ENCODE measurements at places on chromosomes 16 and 17.

- DNase-seq, result no peak
Measured at GRCh38 chr16:4801051-4801961, 1.1 kb downstream of the ROGDI start.

DNA sequence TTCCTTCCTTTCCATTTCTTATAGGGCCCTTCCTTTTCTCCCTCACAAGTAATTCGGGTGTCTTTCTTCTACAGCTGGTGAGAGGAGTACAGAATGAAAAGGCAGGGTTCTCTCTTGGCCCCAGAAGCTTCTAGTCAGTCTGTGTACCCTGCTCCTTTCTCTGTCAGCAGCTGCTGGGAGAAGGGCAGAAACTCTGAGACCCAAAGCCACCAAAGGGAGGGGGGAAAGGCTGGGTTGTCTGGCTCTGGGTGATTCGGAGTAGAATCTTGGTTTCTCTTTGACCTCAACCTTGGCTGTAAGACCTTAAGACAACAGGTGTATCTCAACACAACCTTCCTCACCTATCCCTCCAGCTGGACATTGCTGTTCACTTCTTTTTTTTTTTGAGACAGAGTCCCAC lies 3.3 kb upstream of the NR1D1 start:
- no peak for DNase-seq

GRCh38 chr16:7343243-7343642 lies 10.6 kb downstream of the RBFOX1 start:
- no peak for DNase-seq

DNA sequence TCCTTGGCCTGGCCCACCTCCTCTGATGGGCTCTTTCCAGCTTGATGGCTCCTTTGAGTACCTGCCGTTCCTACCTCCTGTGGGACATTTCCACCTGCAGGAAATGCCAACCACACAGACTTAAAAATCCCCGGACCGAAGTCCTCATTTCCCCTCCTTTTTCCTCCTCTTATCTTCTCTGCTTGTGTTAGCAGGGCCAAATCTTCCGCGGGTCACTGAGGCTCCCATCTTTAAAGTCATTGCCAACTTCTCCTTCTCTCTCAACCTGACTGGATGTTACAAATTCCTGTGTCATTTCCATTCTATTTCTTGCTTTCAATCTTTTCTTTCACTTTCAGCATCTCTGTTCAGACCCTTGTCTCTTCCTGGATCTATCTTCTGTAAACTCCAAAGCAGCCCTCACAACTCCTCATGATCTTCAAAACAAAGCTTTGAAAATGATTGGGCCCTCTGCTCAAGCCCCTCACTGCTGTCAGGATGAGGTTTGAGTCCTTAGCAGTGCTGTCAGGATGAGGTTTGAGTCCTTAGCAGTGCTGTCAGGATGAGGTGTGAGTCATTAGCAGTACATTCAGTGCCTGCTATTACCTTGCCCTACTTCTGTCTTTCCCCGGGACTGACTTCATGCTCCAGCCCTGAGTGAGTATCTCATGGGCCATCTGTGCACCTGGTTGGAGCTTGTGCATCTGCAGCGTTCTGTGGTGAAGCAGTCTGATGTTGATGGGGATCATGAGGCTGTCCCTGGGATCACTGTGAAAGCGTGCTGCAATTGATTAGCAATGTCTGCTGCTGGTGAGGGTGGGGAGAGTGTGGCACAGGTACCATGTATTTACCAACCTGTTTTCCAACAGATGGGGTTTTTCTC lies 100.1 kb downstream of the IRF8 start:
- DNase-seq, result no peak

GRCh38 chr17:64635647-64636305 lies 26.3 kb downstream of the SMURF2 start:
- peak; percentile 50 for DNase-seq

DNA sequence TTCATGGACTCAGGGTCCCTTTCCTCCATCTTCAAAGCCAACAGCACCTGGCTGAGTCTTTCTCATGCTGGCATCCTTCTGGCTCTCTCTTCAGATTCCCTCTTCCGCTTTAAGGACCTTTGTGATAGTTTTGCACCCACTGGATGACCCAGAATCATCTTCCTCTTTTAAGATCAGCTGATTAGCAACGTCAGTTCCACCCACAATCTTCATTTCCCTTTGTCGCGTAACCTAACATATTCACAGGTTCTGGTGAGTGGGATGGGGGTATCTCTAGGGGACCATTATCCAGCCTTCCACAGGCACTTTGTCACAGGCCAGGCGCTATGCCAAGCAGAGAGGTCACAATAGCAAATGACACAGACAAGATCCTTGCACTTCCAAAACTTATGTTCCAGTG lies 593.8 kb downstream of the MAF start:
- DNase-seq, result no peak

- DNase-seq, result no peak
Measured at GRCh38 chr17:21076242-21076641, 33.4 kb upstream of the USP22 start.

GRCh38 chr17:82077617-82078358 lies 12.2 kb upstream of the DUS1L start:
- DNase-seq, result no peak

DNA sequence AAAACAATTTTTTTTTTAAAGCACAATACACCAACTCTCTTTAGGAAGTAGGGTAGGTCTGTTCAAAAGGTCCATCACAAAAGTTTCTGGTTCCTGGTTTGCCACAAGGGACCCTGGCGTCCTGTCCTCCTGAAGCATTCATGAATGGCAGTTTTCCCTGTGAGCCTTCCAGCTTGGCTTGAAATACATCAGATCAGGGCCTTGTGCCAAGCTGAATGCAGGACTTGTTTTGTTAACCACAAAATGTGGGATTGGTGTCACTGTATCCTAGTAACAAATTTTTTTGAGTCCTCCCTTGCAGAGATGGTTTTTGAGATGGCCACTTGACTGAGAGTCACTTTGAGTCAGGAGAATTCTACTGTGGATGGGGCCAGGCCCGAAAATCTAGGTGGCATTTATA lies 3.9 kb downstream of the GNAO1 start:
- DNase-seq, result no peak

GRCh38 chr16:58094791-58095574 lies 34.2 kb downstream of the CFAP20 start:
- no peak for DNase-seq

- no peak for DNase-seq
Measured at GRCh38 chr17:74768069-74768762, 7.9 kb downstream of the NAT9 start.

- no peak for DNase-seq
Measured at GRCh38 chr16:87044829-87045228, 272.4 kb downstream of the C16orf95 start.

DNA sequence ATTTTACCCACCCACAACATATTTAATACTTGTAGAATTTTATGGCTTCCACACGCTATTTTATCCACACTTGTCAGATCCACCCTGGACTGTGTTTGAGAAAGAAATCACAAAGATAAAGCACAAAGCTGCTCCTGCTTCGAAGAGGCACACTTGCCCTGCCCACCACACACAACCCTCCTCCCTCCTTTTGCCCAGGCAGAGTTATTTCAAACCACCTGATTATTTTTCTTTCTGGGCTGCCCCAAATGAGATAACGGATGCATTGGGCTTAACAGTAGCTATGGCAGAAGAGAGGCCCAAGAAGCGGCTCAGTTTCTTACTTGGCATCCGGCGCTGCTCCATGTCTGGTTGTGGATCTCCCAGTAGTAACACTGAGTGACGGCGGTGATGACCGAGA lies 27.2 kb downstream of the PKD1L3 start:
- no peak for DNase-seq

- no peak for DNase-seq
Measured at GRCh38 chr17:76892329-76892728, 24.1 kb downstream of the MGAT5B start.

- DNase-seq, result no peak
Measured at GRCh38 chr16:22285080-22285479, 12.1 kb upstream of the POLR3E start.

GRCh38 chr17:70855401-70856054 lies 686.2 kb downstream of the KCNJ2 start:
- DNase-seq, result no peak

- DNase-seq, result no peak
Measured at GRCh38 chr16:73915140-73915539, 381.5 kb upstream of the PSMD7 start.

GRCh38 chr16:87945351-87946042 lies 5.7 kb upstream of the BANP start:
- DNase-seq, result no peak

DNA sequence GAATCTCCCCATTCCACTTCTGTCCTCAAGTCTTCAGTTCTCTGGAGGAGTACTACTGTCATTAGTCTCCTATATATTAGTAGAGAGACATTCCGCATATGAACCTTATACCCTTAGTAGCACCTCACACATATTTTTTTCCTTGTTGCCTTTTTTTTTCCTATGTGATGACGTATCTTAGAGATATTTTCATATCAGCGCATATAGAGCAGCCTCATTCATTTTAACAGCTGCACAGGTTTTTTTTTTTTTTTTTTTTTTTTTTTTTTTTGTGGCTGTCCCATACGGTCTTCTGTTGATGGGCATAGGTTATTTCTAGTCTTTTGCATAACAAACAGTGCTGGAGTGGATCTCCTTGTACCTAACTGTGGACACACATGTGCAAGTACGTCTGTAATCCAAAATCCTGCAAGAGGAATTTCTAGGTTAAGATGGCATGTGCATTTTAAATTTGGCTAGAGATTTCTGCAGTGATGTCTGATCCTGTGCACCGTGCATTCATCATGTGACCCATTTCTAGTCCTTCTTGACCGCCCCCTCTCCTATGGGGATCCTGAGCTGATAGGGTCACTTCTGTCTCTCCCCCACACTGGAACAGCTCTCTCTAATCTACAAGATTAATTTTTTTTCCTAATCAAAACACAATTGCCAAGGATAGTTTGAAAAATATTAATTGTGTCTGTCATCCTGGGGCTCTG lies 64.8 kb downstream of the PRKCB start:
- DNase-seq, result no peak

GRCh38 chr17:8019665-8020650 lies 17.5 kb downstream of the GUCY2D start:
- DNase-seq, result no peak

- DNase-seq, result no peak
Measured at GRCh38 chr16:72924927-72925630, 122.8 kb downstream of the ZFHX3 start.

GRCh38 chr17:7459961-7460545 lies 15.2 kb downstream of the CHRNB1 start:
- DNase-seq, result no peak

GRCh38 chr16:29139261-29139802 lies 154.5 kb downstream of the LAT start:
- no peak for DNase-seq

DNA sequence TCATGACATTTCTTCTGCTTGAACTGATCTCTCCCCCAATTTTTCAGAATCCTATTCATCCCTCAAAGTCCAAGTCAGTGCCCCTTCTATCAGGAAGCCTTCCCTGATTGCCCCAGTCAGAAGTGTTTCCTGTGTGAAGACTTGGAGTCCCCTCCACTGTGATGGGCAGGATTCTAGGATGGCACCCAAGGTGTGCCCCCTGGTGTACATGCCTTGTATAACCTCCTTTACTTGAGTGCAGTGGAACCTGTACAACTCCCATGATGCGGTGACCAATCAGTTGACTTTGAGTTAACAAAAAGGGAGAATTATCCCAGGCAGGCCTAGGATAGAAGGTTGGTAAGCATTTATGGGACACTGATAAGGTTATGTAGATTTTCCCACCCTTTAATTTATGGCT lies 23.4 kb downstream of the MYH13 start:
- DNase-seq, result no peak

GRCh38 chr17:58245428-58246103 lies 7.2 kb downstream of the LPO start:
- no peak for DNase-seq

DNA sequence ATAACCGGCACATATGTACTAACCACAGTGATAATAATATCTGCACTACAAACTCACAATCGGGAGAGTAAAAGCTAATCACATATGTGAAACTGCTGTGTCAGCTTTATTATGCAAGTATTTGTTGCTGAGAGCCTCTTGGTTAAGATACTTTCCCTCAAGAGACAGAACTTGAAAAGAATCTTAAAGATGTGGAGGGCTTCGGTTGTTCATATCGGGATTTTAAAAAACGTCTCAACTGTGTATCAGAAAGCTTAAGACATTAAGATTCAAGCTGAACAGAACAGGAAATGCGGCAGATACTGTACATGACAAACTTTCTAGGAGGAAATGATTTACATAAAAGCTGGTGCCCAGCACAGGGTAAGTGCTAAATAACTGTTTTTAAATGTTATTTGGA lies 27.5 kb upstream of the HLF start:
- no peak for DNase-seq

DNA sequence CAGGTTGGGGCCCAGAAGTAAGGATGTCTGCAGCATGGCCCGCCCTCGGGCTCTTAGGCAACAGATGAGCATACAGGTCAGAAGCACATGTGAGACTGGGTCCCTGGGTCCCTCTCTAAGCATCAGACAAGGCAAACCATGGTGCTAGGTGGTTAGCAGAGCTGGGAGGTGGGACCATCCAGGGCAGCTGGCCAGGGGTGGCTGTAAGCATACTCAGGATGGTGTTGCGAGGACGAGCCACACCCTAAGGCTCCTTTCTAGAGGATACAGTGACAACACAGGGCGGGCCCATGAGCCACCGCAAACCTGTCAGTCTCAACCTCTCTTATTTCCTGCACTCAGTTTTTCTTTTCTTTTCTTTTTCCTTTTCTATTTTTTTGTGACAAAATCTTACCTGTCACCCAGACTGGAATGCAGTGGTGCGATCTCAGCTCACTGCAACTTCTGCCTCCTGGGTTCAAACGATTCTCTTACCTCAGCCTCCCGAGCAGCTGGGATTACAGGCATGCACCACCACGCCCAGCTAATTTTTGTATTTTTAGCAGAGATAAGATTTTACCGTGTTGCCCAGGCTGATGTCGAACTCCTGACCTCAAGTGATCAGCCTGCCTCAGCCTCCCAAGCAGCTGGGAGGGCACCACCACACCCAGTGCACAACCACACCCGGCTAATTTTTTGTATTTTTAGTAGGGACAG lies 3.6 kb downstream of the FA2H start:
- DNase-seq, result no peak

- DNase-seq, result no peak
Measured at GRCh38 chr16:53995378-53995777, 291.2 kb downstream of the IRX3 start.

DNA sequence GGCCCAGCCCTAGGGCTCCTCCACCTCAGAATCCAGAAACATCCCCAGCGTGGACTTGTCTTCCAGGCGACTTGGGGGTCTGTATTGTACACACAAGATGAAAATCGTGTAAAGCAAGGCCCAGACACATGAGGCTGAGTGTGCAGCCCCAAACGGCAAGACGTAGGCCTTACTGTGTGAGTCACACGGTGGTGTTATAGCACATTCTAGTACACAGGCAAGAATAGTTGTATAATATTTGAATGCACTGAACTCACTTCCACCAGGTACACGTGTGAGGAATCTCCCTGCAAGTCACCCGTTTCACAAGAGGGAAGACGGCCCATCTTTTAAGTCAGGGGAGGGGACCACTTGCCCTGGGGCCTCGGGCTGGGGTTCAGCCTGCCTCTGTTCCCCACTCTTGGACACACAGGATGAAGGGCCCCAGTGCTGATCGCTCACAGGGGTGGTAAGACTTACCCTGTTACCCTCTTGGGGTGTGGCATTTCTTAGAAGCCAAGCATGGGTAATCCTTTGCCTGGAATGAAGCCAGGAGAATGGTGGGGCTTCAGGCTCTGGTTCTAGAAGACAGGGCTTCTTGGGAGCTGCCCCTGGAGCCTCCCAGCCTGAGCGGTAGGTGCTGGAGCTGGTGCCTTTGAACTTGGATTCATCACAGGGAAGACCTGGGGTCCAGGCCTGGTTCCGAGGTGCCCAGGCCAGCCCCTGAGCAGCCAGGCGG lies 71.3 kb downstream of the SREBF1 start:
- DNase-seq, result no peak

Data from AG09309 (cell line).